CD4-positive, alpha-beta T cell treated with Interleukin-15 for 1 hour (primary cell): ENCODE measurements at places on chromosomes 5 and 9.

- no peak for DNase-seq
Measured at GRCh38 chr5:173302546-173303155, 25.6 kb downstream of the STC2 start.

- no peak for DNase-seq
Measured at GRCh38 chr5:43638107-43638506, 35.1 kb downstream of the NNT start.

DNA sequence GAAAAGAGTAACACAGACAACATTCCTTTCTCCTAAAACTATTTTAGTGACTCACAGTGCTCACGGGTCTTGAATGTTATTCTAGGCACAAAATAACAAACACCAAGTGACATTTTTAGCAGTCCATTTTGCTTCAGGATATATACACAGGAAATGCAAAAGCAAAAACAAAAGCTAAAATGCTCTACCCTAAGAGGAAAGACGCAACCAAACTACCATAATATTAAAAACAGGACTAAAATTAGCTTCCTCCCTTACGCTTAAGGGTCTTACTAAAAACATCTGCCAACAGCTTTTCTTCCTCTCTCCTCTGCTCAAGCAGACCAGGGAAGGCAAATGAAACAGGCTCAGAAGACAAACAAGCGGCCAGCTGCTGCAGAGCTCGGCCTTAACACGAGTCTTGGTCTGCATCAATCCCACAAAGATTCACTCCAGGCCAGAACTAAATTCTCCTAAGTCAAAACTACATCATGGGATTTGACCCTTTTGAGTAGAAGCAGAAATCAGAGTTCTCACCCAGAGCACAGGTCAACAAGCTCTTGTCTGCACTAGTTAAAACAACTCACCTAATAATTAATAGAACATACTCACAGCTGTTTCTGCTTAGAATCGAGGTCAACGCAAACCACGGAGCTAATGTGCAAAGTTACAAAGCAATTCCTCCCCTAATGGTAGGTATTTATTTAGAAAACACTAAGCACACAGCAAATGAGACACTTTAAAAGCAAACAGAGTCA lies 62.3 kb downstream of the RAPGEF1 start:
- DNase-seq: no peak

DNA sequence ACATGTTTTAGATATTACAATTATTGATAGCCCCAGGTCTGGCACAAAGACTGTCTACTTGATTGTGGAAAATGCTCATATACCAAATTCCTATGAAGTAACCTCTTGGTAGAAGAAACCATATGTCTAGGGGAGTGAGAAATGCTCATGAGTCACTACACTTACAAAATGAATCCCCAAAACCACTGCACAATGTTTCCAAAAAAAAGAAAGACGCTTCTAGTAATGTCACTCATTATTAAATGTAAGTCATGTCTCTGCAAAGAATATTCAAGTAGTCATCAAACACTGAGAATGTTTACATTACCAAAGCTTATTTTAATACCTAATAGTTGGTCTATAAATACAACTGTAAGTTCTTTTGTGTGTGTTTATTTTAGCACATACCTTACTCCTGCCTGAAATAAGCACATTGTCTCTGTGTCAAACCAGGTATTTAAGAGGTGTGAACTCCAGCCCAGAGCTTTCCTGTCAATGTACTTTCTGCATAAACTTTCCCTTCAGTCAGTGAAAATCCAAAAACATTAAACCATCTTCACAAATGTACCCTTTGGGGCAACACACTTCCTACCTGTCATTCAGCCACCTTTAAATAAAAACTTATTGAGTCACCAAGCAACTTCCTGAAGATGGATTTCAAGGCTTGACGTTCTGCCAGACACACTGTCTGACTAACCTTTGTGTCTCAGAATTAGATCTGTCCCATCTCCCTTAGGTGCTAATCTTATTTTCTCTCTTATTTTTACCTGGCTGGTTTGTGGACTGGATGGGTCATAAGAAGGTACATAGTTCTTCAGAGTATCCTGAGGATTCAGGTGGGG lies 194.0 kb downstream of the NFIB start:
- no peak for DNase-seq

GRCh38 chr9:106697390-106697749 lies 165.6 kb upstream of the ZNF462 start:
- DNase-seq: no peak

- DNase-seq: peak; percentile 47
Measured at GRCh38 chr9:92986176-92987119, 39.1 kb downstream of the FGD3 start.

DNA sequence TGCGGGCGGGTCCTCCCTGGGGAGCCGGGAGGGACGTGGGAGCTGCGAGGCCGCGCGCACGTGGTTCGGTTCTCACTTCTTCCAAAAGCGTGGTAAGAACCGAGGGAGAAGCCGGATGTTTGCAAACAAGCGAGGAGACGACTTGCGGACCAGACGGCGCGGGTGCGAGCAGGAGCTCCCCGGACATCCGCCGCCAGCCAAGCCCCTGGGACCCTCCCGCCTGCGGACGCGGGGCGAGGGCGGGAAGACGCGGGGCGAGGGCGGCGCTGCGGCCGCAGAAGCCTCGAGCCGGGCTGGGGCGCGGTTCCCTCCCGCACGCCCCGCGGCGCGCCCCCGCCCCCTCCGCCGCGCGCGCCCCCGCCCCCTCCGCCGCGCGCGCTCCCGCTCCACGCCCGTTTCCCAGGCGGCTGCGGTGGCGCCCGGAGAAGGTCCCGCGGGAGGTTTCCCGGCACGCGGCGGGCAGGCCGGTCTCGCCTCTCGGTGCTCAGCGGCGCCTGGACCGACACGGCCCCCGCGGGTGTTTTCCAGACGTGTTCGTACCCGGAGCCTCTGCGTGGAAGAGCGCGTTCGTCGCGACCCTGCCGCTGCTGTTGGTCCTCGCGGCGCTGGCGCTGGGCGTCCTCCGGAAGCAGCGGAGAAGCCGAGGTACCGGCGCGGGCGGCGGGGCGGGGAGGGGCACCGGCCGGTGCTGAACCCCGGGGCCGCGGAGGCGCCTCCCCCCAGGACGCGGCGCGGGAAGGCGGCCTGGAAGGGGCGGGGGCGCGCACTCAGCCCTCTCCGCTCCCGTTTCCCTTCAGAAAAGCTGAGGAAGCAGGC lies 12.8 kb downstream of the BTNL9 start:
- no peak for DNase-seq

GRCh38 chr5:132053483-132053882 lies 7.0 kb upstream of the IL3 start:
- DNase-seq: no peak

- no peak for DNase-seq
Measured at GRCh38 chr9:15505921-15506320, 4.8 kb downstream of the PSIP1 start.

DNA sequence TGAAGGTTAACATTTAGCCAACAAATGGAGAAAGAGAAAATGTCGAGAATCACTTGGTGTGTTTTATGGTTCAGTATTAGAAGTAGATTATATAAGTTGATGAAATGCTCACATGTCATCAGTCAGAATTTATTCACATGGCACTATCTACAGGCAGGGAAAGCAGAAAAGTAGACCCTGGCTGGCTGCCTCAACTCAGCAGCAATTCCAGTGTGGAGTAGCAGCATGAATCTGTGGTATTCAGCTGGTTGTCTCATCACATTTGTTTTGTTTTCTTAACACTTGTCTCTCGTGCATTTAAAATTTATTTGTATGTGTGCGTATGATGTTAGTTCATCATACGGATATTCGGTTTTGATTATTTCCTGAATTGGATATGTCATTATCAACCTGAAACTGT lies 153.5 kb upstream of the OR13F1 start:
- no peak for DNase-seq

GRCh38 chr5:74895906-74896305 lies 29.7 kb upstream of the FAM169A start:
- no peak for DNase-seq

- DNase-seq: no peak
Measured at GRCh38 chr5:36458746-36459145, 147.7 kb upstream of the SLC1A3 start.

GRCh38 chr9:93094658-93095204 lies 1.3 kb upstream of the CARD19 start:
- DNase-seq: peak; percentile 62

- no peak for DNase-seq
Measured at GRCh38 chr5:137136991-137137632, 362.0 kb downstream of the SPOCK1 start.

GRCh38 chr5:30100929-30101328 lies 1092.6 kb upstream of the CDH6 start:
- DNase-seq: no peak

- no peak for DNase-seq
Measured at GRCh38 chr5:72268753-72269410, 51.2 kb downstream of the MRPS27 start.

DNA sequence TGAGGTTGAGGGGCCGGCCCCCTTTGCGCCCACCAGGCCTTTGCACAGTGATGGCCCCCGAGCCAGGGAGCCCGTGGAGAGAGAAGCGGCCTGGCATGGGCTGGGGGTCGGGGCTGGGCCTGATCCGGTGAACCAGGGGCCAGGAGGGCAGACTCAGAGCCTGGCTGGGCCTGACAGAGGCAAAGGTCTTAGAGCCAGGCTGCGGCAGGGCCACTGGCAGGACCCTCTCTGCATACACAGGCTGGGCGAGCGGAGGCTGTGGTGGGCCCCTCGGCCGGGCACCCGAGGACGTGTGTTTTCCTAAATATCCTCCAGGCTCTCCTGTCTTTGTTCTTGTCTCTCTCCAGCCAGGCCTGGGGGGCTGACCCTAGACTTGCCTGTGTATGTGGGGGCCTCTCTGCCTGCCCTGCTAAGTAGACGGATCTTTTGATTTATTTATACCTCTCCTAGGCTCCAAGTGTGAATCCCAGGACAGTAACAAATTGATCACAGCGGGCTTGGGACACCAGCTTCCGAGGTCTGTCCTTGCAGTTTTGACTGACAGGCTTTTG lies 933 bp downstream of the NEK6 start:
- no peak for DNase-seq

- DNase-seq: no peak
Measured at GRCh38 chr9:31335529-31336234, 1048.8 kb upstream of the ACO1 start.

GRCh38 chr5:53183880-53184279 lies 74.3 kb upstream of the MOCS2 start:
- no peak for DNase-seq

DNA sequence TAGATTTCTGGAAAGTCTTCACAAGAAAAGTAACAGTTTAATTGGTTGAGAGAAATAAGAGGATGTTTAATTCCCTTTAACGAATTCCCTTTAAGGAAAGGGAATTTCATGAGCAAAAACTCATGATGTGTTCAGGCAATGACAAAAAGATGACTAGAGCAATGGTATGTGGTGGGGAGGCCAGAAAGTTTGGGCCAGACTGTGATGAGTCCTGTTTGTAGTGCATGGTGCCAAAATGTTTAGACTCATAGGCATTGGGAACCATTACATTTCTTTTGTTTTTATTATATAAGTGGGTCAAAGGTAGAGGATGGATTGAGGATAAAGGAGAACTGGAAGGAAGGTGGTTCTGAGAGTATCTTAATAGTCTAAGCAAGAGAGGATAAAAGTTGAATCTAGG lies 10.9 kb downstream of the CNTRL start:
- DNase-seq: no peak

DNA sequence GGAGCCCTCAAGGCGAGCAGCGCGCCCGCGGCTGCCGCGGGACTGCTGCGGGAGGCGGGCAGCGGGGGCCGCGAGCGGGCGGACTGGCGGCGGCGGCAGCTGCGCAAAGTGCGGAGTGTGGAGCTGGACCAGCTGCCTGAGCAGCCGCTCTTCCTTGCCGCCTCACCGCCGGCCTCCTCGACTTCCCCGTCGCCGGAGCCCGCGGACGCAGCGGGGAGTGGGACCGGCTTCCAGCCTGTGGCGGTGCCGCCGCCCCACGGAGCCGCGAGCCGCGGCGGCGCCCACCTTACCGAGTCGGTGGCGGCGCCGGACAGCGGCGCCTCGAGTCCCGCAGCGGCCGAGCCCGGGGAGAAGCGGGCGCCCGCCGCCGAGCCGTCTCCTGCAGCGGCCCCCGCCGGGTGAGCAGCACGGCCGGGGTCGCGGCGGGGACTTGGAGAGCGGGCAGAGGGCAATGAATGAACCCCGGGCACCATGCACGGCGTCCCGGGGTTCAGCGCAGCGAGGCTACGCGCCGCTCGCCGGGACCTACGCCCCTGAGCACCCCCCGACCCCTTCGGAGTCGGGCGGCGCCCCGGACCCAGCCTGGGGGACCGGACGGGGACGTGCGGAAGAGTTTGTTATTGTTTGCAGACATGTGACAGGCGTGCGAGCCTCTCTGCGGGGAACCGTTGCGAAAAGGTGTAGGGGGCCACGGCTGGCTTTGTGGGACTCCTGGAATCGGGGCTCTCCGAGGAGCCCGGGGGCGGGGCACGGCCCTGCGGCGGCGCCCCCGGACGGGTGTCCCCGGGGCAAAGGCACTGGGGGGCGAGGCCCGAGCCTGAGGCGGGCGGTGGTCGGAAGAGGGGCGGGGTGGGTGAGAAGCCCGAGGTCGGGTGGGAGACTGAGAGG lies 553 bp downstream of the MAP3K1 start:
- DNase-seq: peak; percentile 27

DNA sequence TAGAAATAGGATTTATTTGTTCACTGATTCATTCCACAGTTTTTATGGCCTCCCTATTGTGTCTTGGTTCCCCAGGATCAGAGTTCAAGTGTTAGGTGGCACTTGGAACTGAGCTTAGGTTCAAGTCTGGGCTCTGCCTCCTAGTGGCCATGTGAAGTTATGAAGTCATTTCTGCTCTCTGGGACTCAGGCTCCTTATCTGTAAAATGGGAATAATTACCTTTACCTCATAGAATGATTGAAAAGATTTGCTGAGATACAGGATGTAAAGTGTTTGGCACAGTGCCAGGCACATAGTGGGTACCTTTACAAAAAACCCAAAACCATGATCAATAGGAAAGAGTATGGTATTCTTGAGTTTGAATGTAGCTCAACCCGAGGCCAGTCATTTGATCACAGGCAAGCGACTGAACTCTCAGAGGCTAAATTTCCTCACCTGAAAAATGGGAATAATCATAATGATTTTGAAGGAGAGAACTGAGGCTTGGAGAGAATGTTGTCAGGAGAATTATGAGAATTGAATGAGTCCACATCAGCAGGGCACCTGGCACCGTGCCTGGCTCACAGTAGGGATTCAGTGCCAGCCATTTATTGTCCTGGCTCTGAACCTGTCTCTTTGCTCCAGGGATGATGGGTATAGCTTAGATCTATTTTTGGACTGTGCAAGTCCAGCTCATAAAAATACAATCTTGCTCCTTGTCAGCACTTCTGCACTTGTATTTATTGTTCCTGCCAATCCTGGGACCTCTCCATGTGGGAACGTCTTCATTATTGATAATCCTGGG lies 10.8 kb downstream of the NSG2 start:
- no peak for DNase-seq

DNA sequence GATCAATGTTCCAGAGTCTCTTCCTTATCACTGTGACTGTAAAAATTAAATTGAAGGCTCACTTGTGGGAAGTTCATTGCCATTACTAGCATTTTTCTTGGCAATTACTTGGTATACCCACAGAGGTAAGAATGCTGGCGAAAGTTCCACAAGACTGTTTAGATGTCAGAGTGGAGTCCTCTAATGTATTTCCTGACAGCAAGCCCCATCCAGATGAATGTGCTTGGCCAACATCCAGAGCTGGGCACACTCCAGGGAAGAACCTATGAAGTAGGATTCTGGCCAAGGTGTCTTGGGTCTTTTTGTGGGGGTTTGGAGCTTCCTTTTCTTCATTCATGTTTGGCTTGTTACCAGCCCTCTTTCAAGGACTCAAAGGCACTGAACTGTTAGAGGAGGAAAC lies 473.6 kb downstream of the DMAC1 start:
- no peak for DNase-seq

GRCh38 chr5:2432076-2432920 lies 319.2 kb downstream of the IRX2 start:
- DNase-seq: no peak

- DNase-seq: no peak
Measured at GRCh38 chr5:6814816-6815215, 101.6 kb downstream of the TENT4A start.

- no peak for DNase-seq
Measured at GRCh38 chr9:92108122-92108521, 7.1 kb downstream of the SPTLC1 start.
